ENCODE measurements at places on chromosomes 1 and 21. TPM values are rescaled to one million over a fixed set of nuclear protein-coding genes. Genes with fewer than 3 reads are reported as not detected.
A peak's percentile ranks its signal among the peaks of the same experiment; 100 is the strongest.

DNA sequence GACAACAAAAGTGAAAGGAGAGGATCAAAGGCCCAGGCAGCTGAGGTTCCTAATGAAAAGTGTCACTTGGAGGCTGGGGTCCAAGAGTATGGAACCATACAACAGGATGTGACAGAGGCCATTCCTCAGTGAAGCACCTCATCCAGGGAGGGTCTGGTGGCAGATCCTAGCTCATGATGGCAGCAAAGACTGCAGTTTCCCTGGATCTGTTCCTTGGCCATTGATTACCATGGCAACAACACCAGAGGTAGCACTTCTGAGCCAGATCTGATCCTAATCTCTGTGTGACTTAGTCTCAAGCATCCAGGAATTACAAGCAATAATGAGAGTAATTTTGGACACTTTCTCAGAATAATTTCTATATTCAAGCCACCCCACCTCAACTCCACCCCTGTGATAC lies 12.9 kb downstream of the FAM177B start:
- DNase-seq, result no peak

- DNase-seq, result no peak
These were observed 109.6 kb downstream of the CRYAA start for GRCh38 chr21:43278359-43278758.

DNA sequence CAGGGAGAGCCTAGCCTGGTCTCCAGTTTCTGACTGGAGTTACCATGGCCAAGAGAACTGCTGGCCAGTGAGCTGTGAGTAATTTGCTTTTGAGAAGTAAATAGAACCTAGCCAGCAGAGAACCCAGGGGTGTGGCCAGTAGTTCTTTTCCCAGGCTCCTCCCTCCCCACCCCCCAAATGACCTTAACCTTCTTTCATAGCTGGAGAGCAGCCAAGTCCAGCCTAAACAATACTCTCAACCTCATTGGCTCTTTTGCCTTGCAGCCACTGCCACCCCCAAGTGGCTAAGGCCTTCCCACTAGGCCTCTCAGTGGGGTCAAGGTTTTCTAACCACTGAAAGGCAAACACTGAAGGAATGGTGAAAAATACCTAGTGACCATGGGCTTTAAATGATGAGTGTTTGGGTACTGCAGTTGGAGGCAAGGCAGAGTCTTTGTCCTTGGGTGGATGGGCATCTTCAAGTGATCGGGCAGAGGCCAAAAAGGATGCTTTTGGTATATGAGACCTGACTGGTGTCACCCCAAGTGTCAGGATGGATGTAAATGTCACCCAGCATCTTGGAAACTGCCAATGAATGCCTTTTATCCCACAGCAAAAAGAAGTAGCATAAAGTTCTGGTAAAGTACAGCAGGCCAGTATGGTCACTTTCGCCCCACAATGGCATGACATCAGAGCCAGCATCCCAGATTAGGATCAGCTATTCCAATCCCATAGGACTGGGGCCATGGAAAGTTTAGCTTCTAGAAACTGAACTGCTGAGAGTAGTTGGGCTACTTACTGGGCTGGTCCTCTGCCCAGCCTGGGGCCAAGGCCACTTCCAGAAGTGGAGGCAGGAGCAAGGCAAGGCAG lies 3.5 kb upstream of the PIGV start:
- DNase-seq, result peak; percentile 60

PLA2G2A gene
- not detected for total RNA-seq

GRCh38 chr1:94852788-94853187 lies 32.6 kb downstream of the SLC44A3 start:
- DNase-seq, result no peak

PTPRC gene
- total RNA-seq, result 0.86 TPM

RASAL2 gene
- total RNA-seq, result 23.1 TPM

DNA sequence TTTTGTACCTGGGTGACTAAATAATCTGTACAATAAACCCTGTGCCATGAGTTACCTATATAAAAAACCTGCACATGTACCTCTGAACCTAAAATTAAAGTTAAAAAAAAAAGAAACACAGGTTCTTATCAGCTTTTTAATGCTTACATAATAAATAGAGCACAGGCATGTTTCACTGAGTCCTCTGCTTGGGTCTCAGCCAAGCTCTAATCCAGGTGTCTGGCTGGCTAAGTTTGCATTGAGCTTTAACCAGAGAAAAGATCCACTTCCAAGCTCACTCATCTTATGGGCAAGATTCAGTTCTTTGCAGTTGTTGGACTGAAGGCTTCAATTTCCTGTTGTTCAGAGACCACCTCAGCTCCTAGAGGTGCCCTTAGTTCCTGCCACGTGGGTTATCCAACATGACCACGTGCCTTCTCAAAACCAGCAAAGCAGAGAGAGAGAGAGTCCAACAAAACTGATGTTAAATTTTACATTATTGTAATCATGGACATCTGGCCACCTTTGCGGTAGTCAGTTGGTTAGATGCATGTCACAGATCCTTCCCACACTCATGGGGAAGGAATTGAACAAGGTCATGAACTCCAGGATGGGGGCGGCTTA lies 68.2 kb upstream of the TMPRSS2 start:
- no peak for DNase-seq

DNA sequence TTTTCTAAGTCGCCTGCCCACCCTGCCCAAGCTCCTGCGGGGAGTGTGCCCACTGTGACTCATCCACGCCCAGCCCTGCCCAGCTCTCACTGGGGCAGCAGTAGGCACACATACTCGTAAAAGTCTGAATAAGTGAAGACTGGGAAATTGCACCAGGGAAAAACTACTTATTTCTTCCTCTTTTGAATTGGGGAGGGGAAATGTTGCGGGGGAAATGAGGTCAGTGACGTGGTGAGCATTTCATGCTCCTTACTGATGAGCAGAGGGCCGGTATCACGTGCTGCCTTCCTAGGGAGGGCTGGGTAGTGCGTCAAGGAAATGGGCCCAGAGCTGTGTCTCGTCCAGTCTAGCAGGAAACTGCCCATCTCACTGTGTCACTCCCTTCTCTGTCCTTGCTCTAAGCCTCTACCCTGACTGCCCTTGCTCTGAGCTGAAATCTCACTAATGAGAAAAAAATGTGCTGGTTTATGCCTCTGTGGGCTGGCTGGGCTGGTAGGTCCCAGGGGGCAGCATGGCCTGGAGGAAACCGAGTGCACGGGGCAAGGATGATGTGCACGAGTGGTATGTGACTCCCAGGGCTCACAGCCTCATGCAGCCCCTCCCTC lies 13.5 kb upstream of the TNFRSF1B start:
- peak; percentile 93 for DNase-seq

DNA sequence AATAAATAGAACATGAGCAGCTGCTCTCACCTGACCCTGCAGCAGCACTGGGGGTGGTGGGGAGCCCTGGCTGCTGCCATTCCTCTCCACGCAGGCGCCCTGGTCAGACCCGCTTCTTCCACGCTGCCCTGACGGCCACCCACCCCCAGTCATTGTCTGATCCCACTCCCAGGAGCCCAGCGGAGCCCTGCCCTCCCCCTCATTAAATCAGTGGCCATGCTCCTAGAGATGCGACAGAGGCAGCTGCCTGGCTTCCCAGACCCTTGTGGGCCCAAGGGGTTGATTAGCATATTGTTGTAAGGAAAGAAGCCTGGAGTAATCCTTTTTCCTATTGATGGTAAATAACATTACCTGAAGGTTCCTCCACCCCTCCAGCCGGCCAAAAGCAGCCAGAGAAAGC lies 301.5 kb downstream of the RRAGC start:
- DNase-seq, result no peak

DNA sequence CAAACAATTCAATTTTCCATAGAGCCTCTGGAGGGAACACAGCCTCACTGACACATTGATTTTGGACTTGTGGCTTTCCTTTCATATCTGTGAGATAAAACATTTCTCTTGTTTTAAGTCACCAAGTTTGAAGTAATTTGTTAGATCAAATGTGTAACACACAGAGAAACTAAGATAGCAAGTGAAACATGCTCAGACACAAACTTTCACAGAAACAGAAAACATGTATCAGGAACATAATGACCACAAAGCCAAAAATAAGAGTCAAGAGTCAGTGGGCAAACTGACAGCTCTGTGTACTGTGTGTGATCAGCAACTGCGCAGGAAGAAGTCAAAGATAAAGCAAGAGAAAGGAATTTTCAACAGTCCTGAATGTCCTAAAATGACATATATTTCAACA lies 1237.5 kb downstream of the AMY1C start:
- no peak for DNase-seq

CCDC30 gene
- 0.65 TPM for total RNA-seq

DNA sequence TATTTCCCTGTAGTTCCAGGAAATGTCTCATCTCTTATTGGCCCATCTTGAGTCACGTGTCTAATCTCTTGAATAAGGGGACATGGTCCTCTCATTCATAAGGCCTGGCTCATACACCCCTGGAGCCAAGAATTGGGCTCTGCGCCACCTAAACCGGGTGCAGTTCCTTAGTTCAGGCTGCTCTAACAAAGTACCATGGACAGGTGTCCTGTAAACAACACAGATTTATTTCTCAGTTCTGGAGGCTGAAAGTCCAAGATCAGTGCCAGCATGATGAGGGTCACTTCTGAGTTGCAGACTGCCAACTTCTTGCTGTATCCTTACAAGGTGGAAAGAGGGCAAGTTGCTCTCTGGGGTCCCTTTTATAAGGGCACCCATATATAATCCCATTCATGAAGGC lies 60.2 kb upstream of the VAMP3 start:
- DNase-seq, result no peak

OR10J5 gene
- not detected for total RNA-seq

GRCh38 chr1:212586206-212587015 lies 22.1 kb upstream of the ATF3 start:
- DNase-seq, result no peak

- DNase-seq, result no peak
These were observed 63.7 kb downstream of the RERE start for GRCh38 chr1:8753736-8754135.

TM2D1 gene
- 61.6 TPM for total RNA-seq

CRABP2 gene
- 38.8 TPM for total RNA-seq

DNA sequence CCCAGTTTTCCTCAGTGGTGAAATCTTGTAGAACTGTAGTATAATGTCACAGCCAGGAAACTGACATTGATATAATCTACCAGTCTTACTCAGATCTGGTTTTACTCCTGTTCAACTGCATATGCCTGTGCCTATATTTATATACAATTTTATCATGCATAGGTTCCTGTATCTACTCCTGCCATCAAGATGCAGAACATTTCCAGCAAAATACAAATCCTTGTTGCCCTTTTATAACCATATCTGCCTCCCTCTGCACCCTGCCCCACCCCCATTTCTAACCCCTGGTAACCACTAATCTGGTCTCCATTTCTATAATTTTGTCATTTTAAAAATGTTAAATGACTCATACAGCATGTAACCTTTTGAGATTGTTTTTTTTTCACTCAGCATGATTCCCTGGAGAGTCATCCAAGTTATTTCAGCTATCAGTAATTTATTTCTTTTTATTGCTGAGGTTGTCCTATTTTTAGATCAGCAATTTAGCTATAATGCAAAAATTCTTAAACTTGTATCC lies 8.1 kb downstream of the UTP25 start:
- DNase-seq, result peak; percentile 76

GRCh38 chr1:42756956-42757891 lies 9.6 kb downstream of the P3H1 start:
- DNase-seq, result peak; percentile 81

DNA sequence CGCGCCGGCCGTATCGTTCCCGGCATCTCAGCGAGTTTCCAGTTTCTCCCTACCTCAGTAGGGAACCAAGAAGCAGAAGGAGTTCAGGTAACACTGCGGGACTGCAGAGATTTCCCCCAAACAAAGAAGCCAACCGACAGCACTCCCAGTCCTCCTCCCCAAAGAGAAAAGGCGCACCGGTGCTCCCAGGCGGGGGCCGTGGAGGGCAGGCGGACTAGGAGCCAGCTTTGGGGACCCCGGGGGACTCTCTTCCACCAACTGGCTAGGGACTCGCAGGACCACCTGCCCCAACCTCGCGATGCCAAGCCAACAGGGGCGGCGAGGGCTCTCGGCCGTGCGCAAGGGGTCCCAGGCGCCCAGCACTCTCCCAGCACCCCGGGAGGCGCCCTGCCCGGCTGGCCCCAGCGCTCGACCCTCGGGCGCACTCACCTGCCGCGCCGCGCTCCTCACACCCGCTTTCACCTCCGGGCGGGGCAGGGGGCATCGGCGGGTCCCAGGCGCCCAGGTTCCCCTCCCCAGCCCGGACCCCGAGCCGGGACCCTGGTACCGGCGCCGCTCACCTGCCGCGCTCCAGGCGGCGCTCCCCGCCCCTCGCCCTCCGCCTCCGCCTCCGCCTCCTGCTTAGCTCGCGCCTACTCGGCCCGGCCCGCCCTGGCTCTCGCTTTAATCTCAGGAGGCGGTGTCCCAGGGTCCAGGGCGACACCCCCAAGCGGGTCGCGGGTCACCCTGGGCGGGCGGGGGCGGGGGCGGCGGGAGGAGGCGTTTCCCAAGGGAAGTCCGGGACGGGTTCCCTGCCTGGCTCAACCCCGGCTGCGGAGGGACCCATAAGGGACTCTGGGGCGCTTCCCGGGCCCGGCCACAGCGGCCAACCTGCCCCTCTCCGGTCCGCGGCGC lies at the start of gene TMPRSS2:
TMPRSS2 (minus strand) TSS at position 638 of the 894 bp plus-strand sequence. CDS start 10,025 bp downstream, outside the sequence.
- DNase-seq, result no peak

GRCh38 chr1:6762060-6762459 lies 23.2 kb upstream of the CAMTA1 start:
- no peak for DNase-seq

DNA sequence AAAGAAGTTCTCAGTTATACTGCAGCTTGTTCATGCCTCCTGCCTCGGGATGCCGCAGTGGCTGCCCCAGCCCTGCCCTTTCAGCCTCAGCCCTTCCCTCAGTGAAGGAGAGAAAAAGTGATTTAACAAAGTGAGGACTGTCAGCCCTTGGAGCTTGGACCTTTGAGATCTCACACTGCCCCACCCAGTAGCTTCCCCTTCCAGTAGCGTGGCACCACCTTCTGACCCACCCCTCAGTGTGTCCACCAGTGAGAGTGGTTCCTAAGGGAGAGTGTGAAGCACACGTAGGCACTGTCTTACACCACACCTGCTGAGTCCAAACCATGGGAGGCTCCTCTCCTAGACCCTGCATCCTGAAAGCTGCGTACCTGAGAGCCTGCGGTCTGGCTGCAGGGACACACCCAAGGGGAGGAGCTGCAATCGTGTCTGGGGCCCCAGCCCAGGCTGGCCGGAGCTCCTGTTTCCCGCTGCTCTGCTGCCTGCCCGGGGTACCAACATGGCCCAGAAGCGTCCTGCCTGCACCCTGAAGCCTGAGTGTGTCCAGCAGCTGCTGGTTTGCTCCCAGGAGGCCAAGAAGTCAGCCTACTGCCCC lies at the start of gene CDA:
CDA (plus strand) TSS at position 464 of the 592 bp plus-strand sequence; CDS start at position 497, 33 bp downstream.
- peak; percentile 29 for DNase-seq

LIN9 gene
- total RNA-seq, result 2.8 TPM

TBX19 gene
- 1.2 TPM for total RNA-seq

- peak; percentile 61 for DNase-seq
These were observed at the start of gene EXTL1 for GRCh38 chr1:26021647-26022403. Gene EXTL1 (plus strand): TSS chr1:26021775. CDS start chr1:26022647, 872 bp downstream.

DNA sequence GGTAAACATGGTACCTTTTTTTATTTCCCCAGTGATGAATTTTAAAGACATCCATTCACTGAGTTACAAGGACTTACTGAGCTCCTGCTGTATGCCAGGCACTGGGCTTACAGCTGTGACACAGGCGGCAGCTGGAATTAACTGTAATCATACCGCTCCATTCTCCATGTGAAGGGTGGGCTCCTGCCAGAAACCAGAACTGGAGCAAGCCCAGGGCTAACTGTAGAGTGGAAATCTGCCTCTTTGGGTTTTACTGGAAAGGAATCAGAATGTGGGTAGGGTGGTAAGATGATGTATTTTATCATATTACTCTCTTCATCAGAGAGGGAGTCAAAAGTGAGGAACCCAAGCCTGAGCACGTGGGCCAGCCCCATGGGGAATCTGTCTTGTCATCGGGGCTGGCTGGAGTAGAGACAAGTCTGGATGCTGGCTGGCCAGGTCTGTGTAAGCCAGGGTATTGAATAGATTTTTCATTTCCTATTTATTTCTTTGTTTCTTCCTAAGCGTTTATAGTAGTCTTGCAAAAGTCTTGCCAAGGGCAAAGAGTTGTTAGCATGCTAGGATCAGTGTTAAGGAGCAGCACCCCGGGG lies 21.5 kb downstream of the FGGY start:
- DNase-seq, result peak; percentile 52

Measured in GM23248 (cell line).